Progenitor cell of endocrine pancreas (in vitro differentiated cells): ENCODE measurements at places on chromosomes 16 and 17. TPM values are rescaled to one million over a fixed set of nuclear protein-coding genes. Genes with fewer than 3 reads are reported as not detected.

The TBX21 gene
- total RNA-seq = not detected in 2 replicates

The SLC13A5 gene
- 0.93 and 1.1 TPM in 2 replicates for total RNA-seq

- H3K27ac ChIP-seq = no peak overlapping the region
- DNase-seq = peak; percentile 38
- no peaks in the 10 kb centered on the region for H3K4me1 ChIP-seq
- H3K27me3 ChIP-seq = peaks cover 35% of the 10 kb centered on the region
Observed at GRCh38 chr16:66913081-66913480, 5.6 kb downstream of the CDH16 start.

- no peak overlapping the region for H3K4me3 ChIP-seq
- H3K27ac ChIP-seq = no peak overlapping the region
- no peak for DNase-seq
- H3K27me3 ChIP-seq = peaks cover 20% of the 10 kb centered on the region
- H3K36me3 ChIP-seq = no peaks in the 10 kb centered on the region
Observed at GRCh38 chr16:57134982-57135381, 42.6 kb downstream of the CPNE2 start.

The TBC1D3G gene
- total RNA-seq = not detected in 2 replicates

The TSPOAP1 gene
- 101 and 105 TPM in 2 replicates for total RNA-seq

DNA sequence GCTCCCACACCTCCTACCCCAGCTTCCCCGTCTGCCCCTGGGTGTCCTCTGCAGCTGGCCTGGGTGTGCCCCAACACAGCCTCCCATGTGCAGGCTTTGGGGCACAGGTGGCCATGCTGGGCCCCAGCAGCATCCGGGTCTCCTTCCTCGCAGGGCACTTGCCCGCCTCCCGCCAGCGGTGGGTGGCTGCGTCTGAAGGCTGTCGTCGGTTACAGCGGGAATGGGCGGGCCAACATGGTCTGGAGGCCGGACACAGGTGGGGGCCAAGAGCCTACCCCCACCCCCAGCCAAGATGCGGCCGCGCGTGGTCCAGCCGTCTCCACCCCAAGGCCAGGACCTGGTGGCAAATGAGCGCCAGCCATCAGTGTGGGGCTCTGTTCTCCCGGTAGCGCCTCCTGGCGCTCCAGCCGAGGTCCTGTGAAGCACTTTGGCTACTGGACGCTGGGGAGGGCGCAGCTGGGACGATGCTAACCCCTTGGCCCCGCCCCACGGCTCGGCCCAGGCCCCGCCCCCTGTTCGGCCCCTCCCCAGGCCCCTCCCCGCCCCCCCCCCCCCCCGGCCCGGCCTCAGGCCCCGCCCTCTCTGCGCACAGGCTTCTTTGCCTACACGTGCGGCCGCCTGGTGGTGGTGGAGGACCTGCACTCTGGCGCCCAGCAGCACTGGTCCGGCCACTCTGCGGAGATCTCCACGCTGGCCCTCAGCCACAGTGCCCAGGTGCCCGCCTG, 7.3 kb upstream of the RHOT2 start:
- peak; percentile 51 for DNase-seq
- H3K4me1 ChIP-seq = no peaks in the 10 kb centered on the region
- H3K27me3 ChIP-seq = no peaks in the 10 kb centered on the region
- H3K4me3 ChIP-seq = no peak overlapping the region
- peaks cover 1% of the 10 kb centered on the region for H3K36me3 ChIP-seq
- no peak overlapping the region for H3K27ac ChIP-seq

- DNase-seq = no peak
- H3K4me1 ChIP-seq = peaks cover 1% of the 10 kb centered on the region
- peaks cover 20% of the 10 kb centered on the region for H3K27me3 ChIP-seq
- H3K36me3 ChIP-seq = no peaks in the 10 kb centered on the region
Observed at GRCh38 chr16:21565861-21566669, 33.3 kb upstream of the METTL9 start.

- peaks cover 11% of the 10 kb centered on the region for H3K36me3 ChIP-seq
- DNase-seq = no peak
- no peak overlapping the region for H3K4me3 ChIP-seq
- H3K4me1 ChIP-seq = no peaks in the 10 kb centered on the region
- peak overlapping the region; percentile 21 for H3K27ac ChIP-seq
Observed at GRCh38 chr17:78862073-78863023, 21.7 kb upstream of the USP36 start.

GRCh38 chr17:82751171-82751570, 694 bp upstream of the TBCD start:
- H3K4me3 ChIP-seq = peak overlapping the region; percentile 38
- H3K4me1 ChIP-seq = peaks cover 14% of the 10 kb centered on the region
- peaks cover 12% of the 10 kb centered on the region for H3K36me3 ChIP-seq
- no peak for DNase-seq
- H3K27me3 ChIP-seq = peaks cover 10% of the 10 kb centered on the region
- H3K27ac ChIP-seq = no peak overlapping the region

DNA sequence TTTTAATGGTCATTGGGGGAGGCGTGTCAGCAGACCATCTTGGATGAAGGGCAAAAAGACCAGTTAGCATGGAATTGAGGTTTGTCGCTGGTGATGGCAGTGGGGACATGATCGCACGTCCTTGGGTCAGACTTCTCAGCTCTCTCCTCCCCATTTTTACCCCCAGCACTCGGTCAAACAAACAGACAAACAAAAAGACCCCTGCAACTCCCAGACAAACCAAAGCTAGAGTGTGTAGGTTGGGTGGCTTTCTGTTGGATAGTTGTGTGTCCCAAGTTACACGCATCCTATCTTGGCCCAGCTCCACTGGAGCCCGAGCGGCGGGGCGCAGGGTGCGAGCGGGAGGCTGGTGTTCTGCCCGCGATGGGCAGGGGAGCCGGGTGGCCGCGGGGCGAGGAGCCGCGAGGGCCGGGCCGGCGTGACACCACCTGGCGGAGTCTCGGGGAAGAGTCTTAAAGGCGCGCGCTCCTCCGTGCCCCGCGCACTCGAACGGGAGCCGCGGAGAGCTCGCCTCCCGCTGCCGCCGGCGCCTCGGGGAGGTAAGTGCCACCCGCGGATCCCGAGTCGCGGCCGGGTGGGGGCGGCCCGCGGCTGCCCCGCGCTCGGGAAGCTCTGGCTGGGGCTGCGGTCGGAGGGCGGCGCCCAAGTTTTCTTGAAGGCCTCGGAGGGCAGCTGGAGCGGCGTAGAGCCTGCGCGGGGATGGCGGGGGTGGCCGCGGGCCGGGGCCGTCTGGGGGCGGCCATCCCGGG, 18.5 kb upstream of the NTN1 start:
- peaks cover 76% of the 10 kb centered on the region for H3K27me3 ChIP-seq
- H3K4me3 ChIP-seq = peak overlapping the region; percentile 54
- H3K4me1 ChIP-seq = peaks cover 7% of the 10 kb centered on the region
- H3K27ac ChIP-seq = no peak overlapping the region
- H3K36me3 ChIP-seq = no peaks in the 10 kb centered on the region
- DNase-seq = peak; percentile 47

The HLF gene
- 0.41 and 0.62 TPM in 2 replicates for total RNA-seq
